ENCODE measurements at places on chromosomes 12 and 14.
A peak's percentile ranks its signal among the peaks of the same experiment; 100 is the strongest.

DNA sequence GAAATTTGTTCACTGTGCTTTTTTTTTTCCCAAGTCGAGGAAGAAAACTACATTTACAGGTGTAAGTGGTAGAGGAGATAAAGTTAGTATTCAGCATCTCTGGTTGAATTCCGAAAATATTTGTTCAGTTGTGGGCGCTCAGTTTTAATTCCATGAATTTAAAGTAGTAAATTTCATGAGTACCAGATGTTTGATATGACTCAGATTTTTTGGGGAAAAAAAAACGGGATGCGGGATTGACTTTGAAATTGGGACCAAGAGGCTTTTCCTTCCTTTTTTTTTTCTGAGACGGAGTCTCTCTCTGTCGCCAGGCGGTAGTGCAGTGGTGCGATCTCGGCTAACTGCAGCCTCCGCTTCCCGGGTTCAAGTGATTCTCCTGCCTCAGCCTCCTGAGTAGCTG lies 1.6 kb downstream of the TULP3 start:
- no peak for DNase-seq

GRCh38 chr12:80156306-80156705 lies 57.0 kb downstream of the OTOGL start:
- DNase-seq = no peak

DNA sequence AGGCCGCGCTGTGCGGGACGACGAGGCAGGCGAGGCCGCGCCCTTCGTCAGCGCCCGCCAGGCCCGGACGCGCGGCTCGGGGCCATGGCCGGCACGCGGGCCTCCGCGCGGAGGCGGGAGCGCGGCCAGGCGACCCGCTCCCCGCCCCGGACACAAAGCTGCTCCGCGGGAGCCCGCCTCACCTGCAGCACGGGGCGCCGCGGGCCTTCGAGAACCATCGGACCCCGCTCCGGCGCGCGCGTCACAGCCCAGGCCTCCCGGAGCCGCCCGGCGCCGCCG lies 342 bp downstream of the DICER1 start:
- DNase-seq = no peak

DNA sequence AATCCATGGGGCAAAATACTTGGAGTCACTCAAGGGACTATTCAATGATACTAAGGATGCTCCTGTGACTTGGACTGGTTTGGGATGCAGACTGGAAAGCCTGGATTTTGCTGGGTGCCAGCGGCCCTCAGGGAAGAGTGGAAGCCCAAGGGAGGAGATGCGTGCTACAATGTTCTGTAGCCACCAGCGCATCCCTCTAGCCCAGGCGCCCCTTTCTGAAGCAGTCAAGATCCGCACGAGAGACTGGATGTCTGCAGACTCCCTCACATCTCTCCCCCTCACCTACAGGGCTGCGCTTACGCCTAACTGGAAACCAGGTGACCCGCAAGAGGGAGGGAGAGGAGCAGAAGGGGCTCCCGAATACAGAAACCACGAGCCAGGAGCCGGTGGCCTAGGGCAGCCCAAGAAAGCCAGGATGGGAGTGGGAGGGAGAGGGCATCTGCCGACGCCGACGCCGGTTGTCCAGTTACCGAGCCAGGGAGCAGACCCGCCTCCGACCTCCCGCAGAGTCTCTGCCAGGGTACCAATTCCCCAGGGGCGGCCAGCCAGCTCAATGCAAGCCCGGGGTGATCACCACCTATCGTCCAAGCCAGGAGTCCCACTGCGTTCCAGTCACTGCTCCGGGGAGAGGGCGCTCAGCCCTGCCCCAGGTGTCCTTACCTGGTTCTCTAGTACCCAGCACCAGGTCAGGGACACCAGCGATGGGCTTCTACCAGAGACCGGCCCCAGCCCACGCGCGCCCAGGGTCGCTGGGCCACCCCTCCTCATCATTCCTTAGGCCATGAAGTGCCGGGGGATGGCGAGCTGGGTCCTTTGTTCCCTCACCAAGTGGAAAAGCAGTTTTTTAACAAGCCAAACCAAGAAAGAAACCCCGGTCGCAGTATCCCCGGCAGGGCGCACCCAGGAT lies 1.2 kb downstream of the NTN4 start:
- no peak for DNase-seq

DNA sequence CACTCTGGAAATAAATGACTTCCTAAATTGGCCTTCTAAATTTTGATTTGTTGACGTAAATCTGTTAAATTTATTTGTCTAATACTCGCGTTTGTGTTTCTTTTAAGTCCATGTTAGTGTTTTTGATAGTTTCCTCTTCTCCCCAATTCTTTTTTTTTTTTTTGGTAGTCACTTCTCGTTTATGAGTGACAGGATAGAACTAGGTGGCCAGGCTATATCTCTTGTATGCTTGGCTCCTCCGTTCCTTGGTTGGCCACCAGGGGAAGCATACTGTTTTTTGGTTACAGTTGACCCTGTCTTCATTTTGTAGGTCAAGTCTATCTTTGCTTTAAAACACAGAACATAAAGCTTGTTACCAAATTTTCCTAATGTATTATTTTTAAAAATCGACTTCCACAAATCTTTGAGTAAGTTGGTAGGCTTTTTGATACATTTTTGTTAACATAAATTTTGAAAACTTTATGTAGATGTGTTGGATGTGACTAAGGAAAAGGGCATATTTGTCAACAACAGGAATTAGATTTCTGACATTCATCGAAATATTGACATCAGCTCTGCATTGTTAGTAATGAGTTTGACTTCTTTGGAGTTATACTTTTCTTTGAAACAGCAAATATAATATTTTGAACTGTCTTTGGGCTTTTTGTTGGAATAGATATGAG lies 2.2 kb downstream of the RCOR1 start:
- DNase-seq = peak; percentile 71

Data from CD4-positive, alpha-beta T cell treated with Interleukin-4 for 4 hours (primary cell).